ENCODE measurements at places on chromosomes 4 and X. TPM values are rescaled to one million over a fixed set of nuclear protein-coding genes. Genes with fewer than 3 reads are reported as not detected.

DNA sequence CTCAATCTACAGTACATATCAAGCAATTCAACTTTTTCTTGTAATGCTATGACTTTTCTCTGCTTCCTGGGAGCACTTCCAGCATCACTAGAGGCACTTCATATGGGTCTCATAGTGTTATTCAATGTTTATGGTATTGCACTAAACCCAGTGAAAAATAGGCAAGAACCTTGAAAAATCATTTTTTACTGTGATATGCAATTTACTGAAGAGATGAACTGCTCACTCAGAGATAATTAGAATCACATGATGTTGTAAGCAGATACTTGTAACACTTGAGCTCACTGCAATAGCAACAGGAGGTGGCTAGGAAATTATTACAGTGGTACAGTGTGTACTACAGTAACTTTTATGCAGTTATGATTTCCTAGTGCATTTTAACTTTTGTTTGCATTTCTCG lies 93.3 kb downstream of the RASGEF1B start:
- H3K4me1 ChIP-seq = no peaks in the 10 kb centered on the region
- no peaks in the 10 kb centered on the region for H3K27me3 ChIP-seq

DNA sequence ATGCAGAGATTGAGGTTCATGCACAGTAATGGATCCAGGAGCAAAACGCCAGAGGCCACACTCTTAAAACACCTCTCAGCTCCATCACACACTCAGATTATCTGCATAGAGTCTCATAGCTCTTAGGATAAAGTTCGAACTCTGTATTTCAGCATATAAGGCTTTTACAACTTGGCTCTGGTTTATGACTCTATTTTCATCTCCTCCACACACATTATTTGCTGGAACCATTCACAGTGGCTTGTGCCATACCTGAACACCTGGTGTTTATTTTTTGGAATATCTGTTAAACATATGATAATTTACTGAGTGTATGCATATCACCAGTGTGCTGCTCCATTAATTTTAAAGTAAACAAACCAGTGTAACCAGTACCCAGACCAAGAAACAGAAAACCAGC lies 27.2 kb downstream of the RASL11B start:
- peaks cover 7% of the 10 kb centered on the region for H3K4me1 ChIP-seq
- DNase-seq = no peak
- H3K27ac ChIP-seq = no peak overlapping the region
- H3K27me3 ChIP-seq = no peaks in the 10 kb centered on the region
- no peaks in the 10 kb centered on the region for H3K36me3 ChIP-seq

DNA sequence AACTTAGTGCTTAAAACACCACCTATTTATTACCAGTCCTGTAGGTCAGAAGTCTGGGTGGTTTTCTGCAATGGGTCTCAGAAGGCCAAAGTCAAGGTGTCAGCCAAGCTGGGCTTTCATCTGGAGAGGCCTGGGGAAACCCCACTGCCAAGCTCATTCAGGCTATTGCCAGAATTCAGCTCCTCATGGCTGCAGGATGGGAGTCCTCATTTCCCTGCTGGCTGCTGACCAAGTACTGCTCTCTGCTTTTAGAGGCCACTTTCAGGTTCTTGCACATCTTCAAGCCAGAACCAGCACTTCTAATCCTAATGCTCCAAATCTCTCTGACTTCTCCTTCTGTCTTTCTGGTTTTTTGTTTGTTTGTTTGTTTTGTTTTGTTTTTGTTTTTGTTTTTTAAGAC lies 109.3 kb downstream of the BCOR start:
- no peak for DNase-seq
- H3K4me1 ChIP-seq = no peaks in the 10 kb centered on the region
- no peak overlapping the region for H3K4me3 ChIP-seq

GRCh38 chr4:162485486-162485885 lies 321.7 kb upstream of the FSTL5 start:
- H3K27me3 ChIP-seq = no peaks in the 10 kb centered on the region
- DNase-seq = no peak
- no peaks in the 10 kb centered on the region for H3K36me3 ChIP-seq
- H3K4me3 ChIP-seq = no peak overlapping the region
- no peaks in the 10 kb centered on the region for H3K4me1 ChIP-seq

DNA sequence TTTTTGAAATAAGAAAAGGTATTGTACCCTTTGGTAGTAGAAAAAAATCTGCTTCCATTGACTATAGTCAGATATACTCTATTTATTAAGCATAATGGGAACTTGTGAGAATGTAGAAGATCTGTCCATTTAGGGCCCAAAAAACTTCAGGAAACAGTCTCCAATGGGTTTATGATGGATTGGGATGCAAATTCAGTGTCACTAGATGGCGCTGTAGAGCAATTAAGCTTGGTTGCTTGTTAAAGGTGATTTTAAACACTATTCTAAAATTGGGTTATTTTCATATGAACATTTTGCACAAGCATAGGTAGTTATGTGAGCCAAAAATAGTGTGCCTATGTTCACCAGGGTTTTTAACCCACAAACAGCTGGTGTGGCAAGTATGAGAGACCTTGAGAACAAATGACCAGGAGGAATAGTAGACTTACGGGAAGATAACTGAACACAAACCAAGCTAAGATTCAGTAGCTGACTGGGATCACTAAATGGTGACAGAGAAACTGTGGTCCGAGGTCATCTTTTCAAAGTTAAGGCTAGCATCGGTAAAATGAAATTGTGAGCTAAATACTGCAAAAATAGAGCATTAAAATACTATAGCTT lies 80.3 kb upstream of the LSM6 start:
- H3K27me3 ChIP-seq = no peaks in the 10 kb centered on the region
- no peak overlapping the region for H3K27ac ChIP-seq
- peak; percentile 41 for DNase-seq
- no peaks in the 10 kb centered on the region for H3K4me1 ChIP-seq

- no peak for DNase-seq
- no peaks in the 10 kb centered on the region for H3K27me3 ChIP-seq
- no peaks in the 10 kb centered on the region for H3K36me3 ChIP-seq
- no peak overlapping the region for H3K4me3 ChIP-seq
- H3K4me1 ChIP-seq = no peaks in the 10 kb centered on the region
- no peak overlapping the region for H3K27ac ChIP-seq
Observed at GRCh38 chr4:67470871-67471270, 74.4 kb downstream of the CENPC start.

GRCh38 chr4:107894138-107894603 lies 37.2 kb upstream of the CYP2U1 start:
- H3K4me3 ChIP-seq = no peak overlapping the region
- peaks cover 26% of the 10 kb centered on the region for H3K4me1 ChIP-seq
- H3K27me3 ChIP-seq = no peaks in the 10 kb centered on the region
- no peak overlapping the region for H3K27ac ChIP-seq
- DNase-seq = no peak

DNA sequence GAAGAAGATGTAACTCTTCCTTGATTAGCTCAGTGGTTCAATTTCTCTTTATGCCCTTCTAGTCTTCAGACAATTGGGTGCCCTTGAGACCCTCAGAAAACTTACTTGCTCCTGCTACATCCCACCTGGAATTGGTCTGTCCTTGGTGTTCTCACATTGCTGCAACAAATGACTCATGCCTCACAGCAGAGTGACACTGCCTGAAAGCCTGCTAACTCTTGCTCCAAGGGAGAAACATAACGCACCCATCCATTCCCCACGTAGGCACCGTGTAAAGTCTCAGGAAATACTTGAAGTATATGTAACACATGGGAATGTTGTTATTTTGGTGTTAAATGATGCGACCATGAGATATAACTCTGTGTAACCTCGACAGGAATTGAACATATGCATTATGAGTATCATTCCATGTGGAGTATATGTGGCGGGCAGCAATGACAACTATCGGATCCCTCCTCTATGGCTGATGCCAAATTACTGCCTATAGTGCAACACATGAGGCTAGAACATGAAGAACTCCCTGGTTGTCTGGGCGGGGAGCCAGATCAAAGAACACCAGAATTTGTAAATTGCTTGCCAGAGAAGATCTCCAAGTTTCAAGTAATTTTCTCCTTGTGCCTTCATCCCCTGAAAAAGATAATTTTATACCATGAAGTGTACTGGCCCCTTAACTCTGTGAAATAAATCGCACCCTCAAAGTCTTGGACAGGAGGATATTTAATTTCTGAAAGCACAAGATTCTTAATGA lies 231.3 kb upstream of the STK26 start:
- no peak overlapping the region for H3K27ac ChIP-seq
- H3K4me1 ChIP-seq = no peaks in the 10 kb centered on the region
- no peak overlapping the region for H3K4me3 ChIP-seq
- peaks cover 22% of the 10 kb centered on the region for H3K36me3 ChIP-seq

DNA sequence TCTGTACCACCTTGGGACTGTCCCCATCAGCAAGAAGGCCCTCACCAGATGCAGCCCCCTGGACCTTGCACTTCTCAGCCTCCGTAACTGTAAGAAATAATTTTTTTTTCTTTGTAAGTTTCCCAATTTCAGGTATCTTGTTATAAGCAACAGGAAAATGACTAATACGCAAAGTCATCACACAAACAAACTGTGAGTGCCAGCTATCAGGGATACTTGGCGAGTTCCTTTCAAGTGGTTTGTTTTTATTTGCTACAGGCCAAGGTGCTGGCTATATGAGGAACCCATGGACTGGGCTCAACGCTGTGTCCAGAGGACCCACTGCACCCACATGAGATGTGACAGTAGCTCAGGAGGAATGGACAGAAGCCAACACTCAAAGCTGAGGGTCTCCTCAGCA lies 11.5 kb upstream of the GPM6B start:
- no peak overlapping the region for H3K4me3 ChIP-seq
- no peak overlapping the region for H3K27ac ChIP-seq
- H3K36me3 ChIP-seq = no peaks in the 10 kb centered on the region
- 0 out of 2 replicates have a peak, but pooled peaks cover 5% of the 10 kb centered on the region for H3K27me3 ChIP-seq
- no peak for DNase-seq

DNA sequence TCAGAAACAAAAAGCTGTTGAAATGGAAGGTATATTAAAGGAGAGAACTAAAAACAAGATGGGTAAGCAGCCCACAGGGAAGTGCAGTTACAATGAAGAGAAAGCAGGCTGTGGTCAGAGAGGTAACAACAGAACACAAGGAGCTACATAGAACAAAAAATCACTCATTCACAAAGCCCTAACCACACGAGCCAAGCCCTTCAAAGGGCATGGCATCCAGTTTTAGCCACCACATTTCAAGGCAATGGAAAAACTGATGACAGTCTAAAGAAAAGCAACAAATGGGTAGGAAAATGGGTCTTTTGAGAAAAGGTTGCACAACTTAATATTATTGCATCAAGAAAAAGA lies 37.5 kb downstream of the KDR start:
- H3K27ac ChIP-seq = no peak overlapping the region
- DNase-seq = no peak
- no peaks in the 10 kb centered on the region for H3K4me1 ChIP-seq
- no peak overlapping the region for H3K4me3 ChIP-seq
- H3K36me3 ChIP-seq = no peaks in the 10 kb centered on the region

- H3K4me1 ChIP-seq = no peaks in the 10 kb centered on the region
- no peak overlapping the region for H3K27ac ChIP-seq
- no peaks in the 10 kb centered on the region for H3K36me3 ChIP-seq
Observed at GRCh38 chrX:44244008-44244407, 99.5 kb downstream of the EFHC2 start.

GRCh38 chrX:67750694-67751093 lies 206.9 kb downstream of the AR start:
- H3K4me3 ChIP-seq = no peak overlapping the region
- DNase-seq = no peak
- no peaks in the 10 kb centered on the region for H3K36me3 ChIP-seq
- H3K4me1 ChIP-seq = no peaks in the 10 kb centered on the region
- no peak overlapping the region for H3K27ac ChIP-seq

DNA sequence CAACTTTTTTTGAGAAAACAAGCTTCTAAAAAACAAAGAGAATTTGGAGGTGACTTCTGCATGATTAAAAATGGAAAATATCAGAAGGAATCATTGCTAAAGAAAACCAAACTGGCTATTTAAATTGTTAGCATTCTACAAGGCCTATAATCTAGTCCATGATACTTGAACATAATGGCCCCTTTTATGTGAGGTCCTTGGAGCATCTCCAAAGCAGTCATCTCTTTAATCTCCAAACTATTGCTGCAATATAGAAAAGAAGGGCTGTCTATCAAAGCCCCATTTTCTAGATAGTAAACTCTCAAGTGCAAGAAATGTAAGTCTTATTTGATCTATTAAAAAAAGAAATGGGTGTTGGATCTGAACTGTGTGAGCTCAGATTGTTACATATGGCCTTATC lies 615.1 kb downstream of the CENPC start:
- H3K4me1 ChIP-seq = no peaks in the 10 kb centered on the region
- H3K27ac ChIP-seq = no peak overlapping the region
- no peak for DNase-seq

Gene MYOZ2
- not detected for total RNA-seq

GRCh38 chr4:177239477-177239876 lies 70.2 kb upstream of the NEIL3 start:
- H3K27ac ChIP-seq = no peak overlapping the region
- H3K36me3 ChIP-seq = no peaks in the 10 kb centered on the region
- H3K4me1 ChIP-seq = no peaks in the 10 kb centered on the region
- no peaks in the 10 kb centered on the region for H3K27me3 ChIP-seq
- H3K4me3 ChIP-seq = no peak overlapping the region

Gene ETDA
- total RNA-seq = not detected

- H3K4me3 ChIP-seq = no peak overlapping the region
- no peaks in the 10 kb centered on the region for H3K27me3 ChIP-seq
- no peaks in the 10 kb centered on the region for H3K4me1 ChIP-seq
- no peaks in the 10 kb centered on the region for H3K36me3 ChIP-seq
Observed at GRCh38 chr4:174669270-174669669, 147.0 kb upstream of the HPGD start.

DNA sequence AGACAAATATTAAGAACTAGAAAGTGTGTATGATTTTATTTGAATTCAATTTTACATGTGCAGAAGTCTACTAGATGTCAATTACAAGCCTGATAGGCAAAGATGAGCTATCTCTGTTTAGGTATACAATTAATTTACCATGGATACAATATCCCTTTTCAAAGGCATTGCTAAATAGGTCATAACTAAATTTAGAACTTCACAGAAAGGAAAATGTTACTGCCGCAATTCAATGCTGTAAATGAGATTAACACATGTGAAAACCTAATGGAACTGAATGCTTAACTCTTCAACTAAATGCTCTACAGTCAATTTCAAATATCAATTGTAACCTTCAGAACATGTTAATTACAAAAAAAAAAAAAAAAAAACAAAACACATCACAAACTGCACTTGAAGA lies 14.6 kb downstream of the RAP2C start:
- no peak for DNase-seq
- no peak overlapping the region for H3K27ac ChIP-seq
- H3K4me3 ChIP-seq = no peak overlapping the region
- H3K36me3 ChIP-seq = peaks cover 23% of the 10 kb centered on the region
- no peaks in the 10 kb centered on the region for H3K27me3 ChIP-seq
- H3K4me1 ChIP-seq = peaks cover 2% of the 10 kb centered on the region

GRCh38 chr4:183287309-183287659 lies 32.8 kb downstream of the CLDN22 start:
- no peaks in the 10 kb centered on the region for H3K4me1 ChIP-seq
- H3K4me3 ChIP-seq = no peak overlapping the region
- no peaks in the 10 kb centered on the region for H3K27me3 ChIP-seq
- no peak for DNase-seq
- no peak overlapping the region for H3K27ac ChIP-seq

Gene ZNF141
- 12.7 TPM for total RNA-seq

DNA sequence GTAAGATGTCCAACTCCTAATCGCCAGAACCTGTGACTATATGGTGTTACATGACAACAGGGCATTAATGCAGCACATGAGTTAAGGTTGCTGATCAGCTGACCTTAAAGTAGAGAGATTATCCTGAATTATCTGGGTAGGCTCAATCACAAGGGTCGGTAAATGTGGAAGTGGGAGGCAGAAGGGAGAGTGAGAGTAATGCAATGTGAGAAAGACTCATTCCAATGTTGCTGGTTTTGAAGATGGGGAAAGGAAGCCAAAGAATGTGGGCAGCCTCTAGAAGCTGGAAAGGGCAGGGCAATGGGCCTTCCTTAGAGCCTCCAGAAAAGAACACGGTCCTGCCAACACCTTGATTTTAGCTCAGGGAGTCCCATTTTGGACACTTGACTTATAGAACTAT lies 67.4 kb downstream of the STX18 start:
- H3K36me3 ChIP-seq = no peaks in the 10 kb centered on the region
- H3K4me3 ChIP-seq = no peak overlapping the region
- no peak overlapping the region for H3K27ac ChIP-seq
